H4 (cell line): ENCODE measurements at places on chromosomes 4 and X.

DNA sequence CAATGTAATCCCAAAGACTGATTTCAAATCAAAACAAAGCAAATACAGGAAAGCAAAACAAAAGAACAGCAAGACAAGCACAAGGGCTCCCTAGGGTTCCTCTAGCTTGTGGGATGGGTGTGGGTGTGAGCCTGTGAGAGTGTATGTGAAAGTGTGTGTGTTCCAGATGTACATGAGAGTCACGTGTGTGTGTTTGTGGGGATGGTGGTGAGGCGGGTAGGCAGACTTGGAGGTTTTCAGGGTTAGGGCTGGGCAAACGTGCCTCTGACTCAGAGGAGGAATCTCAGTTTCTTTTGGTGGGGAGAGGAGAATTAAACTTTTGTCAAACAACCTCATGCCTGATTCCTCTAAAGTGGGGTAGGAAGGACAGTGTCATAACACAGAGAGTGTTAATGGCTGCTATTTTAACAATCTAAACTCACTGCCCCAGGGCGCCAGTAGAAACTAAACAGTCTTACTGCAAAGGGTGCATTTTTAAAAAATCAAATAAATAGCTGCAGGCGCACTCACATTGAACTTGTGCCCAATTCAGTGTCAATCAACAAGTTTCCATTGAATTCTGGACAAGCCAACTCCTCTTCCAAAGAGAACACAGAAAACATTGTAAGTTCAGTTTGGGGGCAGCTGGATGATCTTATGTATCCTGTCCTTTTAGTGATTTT is 51.8 kb downstream of the CHRDL1 start:
- DNase-seq, result no peak

- DNase-seq, result no peak
Measured at GRCh38 chr4:119394826-119395225, 72.9 kb upstream of the FABP2 start.

DNA sequence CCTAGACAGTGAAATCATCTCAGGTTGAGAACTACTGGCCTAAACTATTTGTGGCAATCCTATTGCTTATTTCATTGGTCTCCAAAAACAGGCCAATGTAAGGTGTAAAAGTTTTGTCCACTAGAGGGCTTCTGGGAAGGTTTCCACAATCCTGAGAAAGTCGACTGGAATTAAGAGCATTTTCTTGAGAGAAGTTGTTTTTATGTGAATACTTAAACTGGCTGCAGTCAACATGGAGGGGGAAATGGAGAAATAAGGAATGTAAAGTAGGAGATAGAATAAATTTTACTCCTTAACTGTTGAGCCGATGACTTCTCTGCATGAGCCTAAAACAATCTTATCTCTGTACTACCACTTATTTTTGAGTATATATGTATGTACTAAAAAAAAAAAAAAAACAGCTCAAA is 11.0 kb upstream of the EIF4E start:
- peak; percentile 44 for DNase-seq

DNA sequence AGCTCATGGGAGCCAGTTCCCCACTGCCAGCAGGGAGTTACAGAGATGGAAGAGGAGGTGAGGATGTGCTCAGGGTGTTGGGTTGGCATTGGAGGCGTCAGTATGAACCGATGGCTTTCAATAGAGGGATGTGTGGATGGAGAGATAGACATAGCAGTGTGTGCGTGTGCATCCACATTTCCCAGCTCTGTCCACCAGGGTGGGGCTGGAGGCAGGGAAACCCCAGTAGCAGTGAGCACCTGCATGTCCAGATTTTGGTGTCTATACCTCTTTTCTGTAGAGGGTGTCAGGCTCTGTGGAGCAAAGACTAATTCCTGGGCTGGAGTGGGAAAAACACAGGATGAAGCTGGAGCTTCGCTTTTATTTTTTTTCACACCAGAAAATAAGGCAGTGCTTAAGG is 37.2 kb upstream of the HGFAC start:
- no peak for DNase-seq

DNA sequence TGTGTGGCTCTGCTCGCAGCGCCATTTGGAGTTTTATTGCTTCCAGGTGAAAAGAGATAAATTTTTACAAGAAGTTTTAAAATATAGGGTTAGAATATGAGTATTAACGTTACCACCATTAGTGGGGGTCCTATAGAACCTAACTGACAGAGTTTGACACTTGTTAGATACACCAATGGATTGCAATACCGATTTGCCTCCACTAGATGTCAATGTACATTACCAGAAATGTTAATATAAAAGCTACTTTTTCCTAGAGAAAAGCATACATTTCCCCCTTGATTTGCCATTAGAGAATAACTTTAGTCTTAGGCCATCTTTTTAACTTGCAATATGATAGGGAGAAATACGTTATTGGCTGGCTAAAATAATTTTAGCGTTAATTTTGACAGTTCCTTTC is 108.4 kb downstream of the LINC00632 start:
- peak; percentile 13 for DNase-seq
